Kasumi-1 (cell line): ENCODE measurements at places on chromosomes 11 and 22.

- no peak for DNase-seq
These were observed 1403.0 kb downstream of the BRD1 start for GRCh38 chr22:48424661-48425060.

DNA sequence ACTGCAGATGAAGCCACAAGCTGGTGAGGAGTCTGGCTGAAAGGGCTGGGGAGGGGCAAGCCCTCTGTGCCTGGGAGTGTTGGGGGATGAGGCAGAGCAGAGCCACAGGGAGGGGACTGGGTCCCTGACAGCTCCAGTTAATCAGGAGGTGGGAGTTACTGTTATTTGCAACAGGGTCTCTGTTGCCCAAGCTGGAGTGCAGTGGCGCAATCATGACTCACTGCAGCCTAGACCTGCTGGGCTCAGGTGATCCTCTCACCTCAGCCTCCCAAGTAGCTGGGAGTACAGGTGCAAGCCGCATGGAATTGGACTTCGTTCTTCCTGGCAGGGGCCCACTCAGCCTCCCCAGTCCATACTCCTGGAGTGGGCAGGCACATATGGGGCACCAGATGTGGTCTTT, 7.7 kb downstream of the SCN2B start:
- no peak for DNase-seq

DNA sequence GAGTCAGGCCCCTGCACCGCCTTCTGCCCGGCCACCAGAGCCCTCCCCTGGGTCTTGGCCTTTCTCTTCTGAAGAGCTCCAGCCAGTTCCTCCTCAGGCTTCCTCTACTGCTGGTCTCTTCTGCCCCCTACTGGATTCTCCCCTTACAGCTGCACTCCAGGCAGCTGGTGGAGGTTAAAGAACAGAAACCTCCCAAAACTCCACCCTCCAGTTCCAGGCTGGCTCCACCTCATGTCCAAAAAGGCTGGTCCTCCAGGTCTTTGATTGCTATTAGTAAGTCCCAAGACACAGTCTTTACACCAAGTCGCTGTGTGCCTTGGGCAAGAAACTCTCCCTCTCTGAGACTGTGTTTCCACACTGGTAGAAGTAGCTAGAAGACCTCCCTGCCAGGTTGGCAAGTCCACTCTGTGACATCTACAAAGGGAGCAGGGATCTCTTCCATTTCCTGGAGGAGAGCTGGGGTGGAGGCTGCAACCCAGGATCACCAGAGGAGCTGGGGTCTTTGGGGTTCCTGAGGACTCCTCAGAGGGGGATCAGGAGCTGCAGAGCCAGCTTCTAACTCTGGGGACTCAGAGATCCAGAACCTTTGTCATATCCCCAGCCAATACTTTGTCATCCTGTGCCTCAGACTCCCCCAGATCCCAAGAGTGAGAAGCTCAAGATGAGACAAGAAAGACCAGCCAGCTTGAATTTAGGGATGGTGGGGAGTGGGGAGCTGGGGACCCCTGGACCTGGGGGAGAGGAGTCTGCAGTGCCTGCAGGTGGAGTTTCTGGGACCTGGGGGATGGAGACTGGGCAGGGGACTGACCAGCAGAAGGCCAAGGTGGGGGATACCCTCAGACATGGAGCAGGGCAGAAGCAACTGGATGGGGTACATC, 3.4 kb upstream of the IGLL5 start:
- DNase-seq, result peak; percentile 90

DNA sequence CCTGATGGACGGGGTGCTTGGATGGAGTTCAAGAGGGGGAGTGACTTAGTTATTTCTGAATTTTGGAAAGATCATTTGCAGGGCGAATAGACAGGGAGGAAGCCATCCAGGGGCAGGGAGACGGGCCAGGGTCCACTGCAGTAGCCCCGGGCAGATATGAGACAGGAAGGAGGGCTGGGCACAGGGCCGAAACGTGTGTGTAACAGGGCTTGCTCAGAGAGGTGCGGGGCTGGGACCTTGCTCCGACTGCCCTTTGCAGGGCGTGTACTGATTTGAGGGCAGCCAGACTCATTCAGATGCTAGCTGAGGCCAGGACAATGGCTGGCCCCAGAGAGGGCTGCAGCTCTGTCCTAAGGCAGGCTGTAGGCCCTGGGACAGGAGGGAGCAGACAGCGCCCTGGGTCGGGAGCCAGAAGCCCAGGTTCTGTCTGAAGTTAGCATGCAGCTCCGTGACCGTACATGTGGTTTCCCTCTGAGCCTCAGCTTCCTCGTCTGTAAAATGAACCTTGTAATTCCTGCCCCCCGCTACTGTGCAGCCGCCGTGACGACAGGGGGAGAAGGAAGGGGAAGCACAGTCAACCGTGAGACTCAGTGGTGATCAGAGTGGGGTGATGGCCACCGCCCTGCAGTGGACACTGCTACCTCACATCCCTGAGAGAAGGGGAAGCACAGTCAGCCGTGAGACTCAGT, 103.4 kb downstream of the PHF21B start:
- no peak for DNase-seq

DNA sequence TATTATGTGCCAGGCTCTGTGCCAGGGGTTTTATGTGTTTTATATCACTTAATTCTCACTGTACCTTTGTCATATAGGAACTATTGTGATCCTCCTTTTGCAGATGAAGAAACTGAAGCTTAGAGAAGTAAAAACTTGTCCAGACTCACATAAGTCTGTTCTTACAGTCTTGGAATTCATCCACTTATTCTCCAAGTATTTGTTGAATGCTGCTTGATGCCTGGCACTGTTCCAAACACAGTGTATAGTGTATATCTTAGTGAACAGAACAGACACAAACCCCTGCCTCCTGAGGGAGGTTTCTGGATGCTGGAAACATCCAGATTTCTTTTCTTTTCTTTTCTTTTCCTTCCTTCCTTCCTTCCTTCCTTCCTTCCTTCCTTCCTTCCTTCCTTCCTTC, 29.0 kb upstream of the FGF3 start:
- DNase-seq, result no peak

DNA sequence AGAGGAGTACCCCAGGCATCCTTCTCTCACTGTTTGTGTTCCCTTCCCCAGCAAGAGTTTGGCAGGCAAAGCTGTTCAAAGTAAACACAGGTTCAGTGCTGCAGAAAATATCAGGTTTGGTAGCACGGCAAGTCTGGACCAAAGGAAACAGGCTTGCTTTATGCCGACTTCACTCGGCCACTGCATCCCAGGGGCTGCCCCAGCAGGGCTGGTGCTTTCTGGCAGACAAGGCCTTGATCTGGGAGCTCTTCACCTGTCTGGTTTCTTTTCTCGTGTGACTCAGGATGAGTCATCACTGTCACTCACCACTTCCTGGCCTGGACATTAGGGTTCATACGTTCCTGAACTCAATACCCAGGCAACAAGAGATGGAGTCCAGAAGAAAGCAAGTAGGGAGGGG, 52.6 kb upstream of the NAV2 start:
- no peak for DNase-seq

GRCh38 chr11:100177651-100178050, 509.4 kb upstream of the ARHGAP42 start:
- DNase-seq, result no peak

GRCh38 chr22:27206374-27207133, 549.2 kb downstream of the MIAT start:
- DNase-seq, result no peak

GRCh38 chr11:131982154-131982553, 611.7 kb downstream of the NTM start:
- DNase-seq, result no peak

DNA sequence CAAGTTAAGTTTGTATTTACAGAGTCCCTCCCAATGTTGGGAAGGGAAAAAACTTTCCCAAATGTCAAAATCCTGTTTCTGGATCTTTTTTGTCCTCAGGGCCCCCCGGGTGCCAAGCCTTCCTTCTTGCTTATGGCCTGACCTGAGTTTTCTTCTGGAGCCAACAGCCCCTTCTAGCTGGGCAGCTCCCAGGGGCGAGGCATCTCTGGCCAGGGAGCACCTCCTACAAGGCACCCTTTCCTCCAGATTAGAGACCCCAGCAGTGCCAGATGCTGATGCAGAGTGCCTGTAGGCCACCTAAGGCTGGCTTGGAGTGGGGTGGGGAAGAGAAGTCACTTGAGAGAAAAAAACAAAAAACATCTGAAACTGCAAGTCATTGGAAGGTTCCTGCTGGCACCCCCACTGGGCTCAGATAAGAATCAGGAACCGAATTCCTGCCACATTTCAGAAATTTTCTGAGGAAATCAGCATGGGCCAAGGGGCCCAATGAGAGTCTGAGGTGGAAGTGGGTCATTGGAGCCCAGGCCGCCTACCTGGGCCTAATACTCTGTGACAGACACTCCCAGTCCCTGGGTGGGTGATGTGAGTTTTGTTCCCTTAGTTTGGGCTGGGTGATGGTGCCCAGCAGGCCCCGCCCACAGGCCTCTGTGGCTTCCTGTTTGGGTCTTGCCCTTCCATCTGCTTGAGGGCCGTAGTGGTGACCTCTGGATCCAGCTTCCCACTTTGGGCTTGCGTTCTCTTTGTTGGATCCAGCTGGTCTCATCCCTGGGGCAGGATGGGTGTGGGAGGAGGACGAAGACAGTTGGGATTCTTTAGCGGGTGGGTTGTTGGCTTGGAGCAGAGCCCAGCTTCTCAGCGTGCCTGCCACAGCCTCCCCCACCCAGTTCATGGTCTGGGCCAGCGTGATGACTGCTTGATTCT, 40.6 kb downstream of the PARVA start:
- DNase-seq, result no peak

- peak; percentile 51 for DNase-seq
These were observed 53.9 kb upstream of the CEP126 start for GRCh38 chr11:101860696-101861427.

DNA sequence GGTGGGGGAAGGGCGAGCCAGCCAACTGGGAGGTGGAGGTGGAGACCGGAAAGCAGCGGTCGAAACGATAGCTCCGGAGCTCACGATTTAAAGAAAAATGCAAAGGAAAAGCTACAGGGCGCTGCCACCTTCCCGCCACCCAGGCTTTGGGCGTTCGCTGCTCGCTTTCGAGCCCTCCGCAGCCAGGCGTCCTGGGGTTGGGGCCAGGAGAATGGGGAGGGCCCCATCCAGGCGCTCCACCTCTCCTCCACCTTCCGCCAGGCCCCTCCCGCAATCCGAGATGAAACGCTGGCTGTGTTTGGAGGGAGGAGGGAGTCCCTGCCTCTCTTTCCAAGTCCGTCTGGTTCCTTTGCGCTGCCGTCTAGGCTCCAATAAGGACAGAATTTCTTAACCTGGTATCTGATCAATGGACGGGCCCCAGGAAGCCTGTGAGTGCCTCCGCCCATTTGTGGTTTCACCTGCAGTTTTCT, 483 bp upstream of the ABTB2 start:
- peak; percentile 89 for DNase-seq

DNA sequence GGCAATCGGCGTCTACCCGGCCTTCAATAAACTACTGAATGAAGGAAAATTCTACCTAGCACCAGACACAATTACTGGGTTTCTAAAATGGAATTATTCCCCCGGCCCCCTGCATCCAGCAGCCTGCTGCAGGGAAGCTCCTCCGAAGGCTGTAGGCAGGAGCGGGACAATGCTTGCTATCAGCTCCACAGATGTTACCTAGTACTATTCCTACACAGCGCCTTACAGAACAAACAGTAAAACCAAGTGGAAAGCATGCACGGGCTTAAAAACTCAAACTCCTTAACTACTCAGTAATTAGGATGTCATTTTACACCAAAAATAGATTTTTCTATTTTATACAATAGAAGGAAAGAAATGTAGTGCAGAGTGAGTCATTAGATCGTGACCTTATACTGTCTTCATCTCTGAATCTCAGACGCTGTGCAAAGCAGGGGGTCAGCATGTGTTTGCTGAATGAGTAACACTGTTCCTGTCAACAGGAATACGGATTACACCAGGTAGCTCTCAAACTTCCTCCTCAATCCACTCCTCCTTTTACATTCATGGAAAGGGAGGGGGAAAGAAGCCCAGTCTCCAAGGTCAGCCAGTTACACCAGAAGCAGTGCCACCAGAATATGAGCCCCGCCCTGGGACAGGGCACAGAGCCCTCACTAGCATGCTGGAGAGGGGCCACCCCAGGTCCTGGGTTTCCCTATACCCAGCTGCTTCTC, 74.9 kb downstream of the PACSIN2 start:
- DNase-seq, result no peak

- peak; percentile 23 for DNase-seq
These were observed 29.0 kb upstream of the NAP1L4 start for GRCh38 chr11:3021125-3021524.

- DNase-seq, result no peak
These were observed 1.7 kb downstream of the CTSD start for GRCh38 chr11:1761857-1762536.

GRCh38 chr11:62004473-62004872, 37.0 kb upstream of the FTH1 start:
- DNase-seq, result no peak
